ENCODE measurements at places on chromosomes 5 and 9.

- DNase-seq: no peak
These were observed 160.2 kb downstream of the SSBP2 start for GRCh38 chr5:81590498-81591384.

DNA sequence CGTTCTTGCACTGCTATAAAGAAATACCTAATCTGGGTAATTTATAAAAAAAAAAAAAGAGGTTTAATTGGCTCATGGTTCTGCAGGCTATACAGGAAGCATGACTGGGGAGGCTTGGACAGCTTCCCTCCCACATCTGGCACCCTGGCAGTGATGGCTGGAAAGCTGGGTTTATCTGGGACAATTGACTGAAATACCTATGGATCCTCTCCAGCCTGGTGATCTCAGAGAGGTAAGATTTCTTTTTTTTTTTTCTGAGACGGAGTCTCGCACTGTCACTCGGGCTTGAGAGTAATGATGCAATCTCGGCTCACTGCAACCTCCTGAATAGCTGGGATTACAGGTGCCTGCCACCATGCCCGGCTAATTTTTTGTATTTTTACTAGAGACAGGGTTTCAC lies 22.7 kb upstream of the UGCG start:
- no peak for DNase-seq

GRCh38 chr5:84298628-84299027 lies 86.1 kb downstream of the EDIL3 start:
- no peak for DNase-seq

DNA sequence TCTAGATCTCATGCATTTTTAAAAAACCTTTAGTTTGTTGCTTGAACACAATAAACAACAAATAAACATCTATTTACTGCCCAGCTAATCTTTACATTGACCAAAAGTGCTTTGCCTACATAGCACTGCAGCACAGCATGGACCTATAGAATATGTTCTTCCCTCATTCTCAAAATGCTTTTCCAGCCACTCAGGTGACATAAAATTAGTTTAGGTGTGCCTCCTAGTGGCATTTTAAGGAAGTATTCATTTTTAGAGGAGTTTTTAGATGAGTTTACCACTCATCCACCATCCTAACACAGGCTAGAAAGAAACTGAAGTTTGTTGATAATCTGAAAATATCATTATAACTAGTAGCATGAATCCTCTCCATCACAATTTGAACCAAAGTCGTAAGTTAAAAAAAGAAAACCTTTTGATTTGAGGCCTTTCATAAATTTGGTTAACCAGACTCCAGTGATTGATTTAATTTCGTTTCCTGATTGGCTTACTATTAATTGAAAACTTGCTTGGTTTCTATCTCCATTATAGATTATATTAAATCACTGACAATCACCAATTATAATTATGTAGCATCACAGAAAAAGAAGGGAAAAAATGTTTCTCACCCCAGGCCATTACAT lies 12.6 kb downstream of the PLGRKT start:
- DNase-seq: no peak

- no peak for DNase-seq
These were observed 1496.1 kb upstream of the C9orf72 start for GRCh38 chr9:29069376-29069775.

DNA sequence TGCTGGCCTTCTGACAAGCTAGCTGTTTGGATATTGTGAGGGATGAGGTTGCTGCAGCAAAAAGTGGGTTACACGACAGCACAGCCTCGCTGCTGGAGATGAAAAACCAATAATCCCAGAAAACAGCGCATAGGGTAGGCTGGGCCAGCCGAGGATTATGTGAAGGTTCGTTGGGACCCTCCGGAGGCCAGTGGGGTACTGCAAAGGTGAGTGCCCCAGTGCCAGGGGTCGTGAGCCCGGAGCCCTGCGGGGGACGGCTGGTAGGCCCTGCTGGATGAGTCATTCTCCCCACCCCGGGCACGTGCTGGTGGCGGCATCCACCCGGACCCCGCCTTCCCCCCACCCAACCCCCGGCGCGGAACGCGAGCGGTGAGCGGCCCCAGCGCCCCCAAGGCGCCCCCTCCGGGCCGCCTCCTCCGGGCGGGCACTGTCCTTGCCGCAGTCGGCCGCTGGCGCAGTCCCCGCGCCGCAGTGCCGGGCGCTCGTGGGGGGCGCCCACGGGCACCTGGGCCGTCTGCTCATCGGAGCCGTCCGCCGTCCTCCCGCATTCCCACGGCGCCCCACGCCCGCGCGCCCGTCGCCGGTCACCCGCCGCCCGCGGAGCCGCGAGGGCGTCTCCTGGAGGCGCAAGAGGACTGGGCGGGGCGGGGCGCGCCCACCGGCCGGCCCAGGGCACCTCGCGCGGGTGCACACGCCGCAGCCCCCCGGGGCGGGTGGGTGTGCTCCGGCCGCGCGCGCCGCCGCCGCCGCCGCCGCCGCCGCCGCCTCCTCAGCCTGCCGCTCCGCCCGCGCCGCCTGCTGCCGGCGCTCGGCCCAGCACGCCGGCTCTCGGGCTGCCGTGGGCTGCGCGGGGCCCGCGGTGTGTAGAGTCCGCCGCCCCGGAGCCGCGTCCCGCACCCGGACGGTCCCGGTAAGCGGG lies at the start of gene PHF24:
TSS of gene PHF24 (plus strand) at position 794 of the 919 bp plus-strand sequence. CDS start 13,014 bp downstream, outside the sequence.
- no peak for DNase-seq

- no peak for DNase-seq
These were observed 261.8 kb downstream of the MCTP1 start for GRCh38 chr5:95022967-95023695.
